ENCODE measurements at places on chromosomes 7 and 10.

DNA sequence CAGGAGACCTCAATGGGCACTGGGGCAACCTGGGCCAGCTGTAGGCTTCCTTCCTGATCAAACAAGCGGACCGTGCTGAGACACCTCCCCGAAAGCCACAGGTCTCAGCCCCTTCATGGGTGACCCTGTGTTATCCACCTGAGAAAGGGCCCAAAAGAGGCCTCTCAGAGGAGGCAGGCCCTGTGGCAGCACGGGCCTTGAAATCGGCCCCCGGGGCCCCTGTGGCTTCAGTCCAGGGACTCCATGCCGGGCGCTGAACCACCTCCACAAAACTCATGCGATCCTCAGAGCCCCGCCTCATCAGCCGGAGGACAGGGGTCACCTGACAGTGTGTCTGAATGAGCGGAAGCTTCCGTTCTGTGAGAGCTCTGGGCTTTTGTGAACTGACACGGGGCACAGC lies 307.1 kb downstream of the PAXIP1 start:
- no peak for DNase-seq

DNA sequence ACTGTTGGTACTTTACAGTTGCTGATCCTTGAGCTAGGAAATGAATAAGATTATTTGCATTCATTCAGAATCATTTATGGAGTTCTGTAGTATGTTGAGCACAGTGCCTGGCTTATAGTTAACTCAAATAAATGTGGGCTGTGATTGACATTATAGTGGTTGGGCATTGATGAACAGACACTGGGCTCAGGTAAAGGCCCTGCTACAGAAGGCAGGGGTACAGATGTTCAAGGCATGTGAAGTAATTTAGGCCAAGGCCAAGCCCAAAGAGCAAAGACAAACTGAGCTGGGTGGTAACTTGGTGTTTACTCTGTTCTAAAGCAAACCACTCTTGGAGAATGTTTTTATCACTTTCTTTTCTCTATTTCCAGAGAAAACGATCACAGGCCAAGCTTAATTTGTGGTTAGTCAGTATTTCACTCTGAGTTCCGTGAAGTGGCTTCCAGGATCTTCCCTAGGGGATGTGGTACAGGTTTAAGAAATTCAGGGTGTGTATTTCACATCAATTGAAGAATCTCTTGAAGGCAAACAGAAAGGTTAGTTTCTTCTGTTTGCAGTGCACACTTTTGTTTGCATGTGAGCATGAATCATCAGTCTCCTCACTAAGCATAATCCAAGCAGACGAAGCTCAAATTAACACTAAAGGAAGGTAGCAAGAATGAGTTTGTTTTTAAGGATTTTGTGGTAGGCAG lies 113.9 kb upstream of the PRR15 start:
- no peak for DNase-seq

- DNase-seq, result no peak
Measured at GRCh38 chr10:75612904-75613684, 181.7 kb downstream of the LRMDA start.

DNA sequence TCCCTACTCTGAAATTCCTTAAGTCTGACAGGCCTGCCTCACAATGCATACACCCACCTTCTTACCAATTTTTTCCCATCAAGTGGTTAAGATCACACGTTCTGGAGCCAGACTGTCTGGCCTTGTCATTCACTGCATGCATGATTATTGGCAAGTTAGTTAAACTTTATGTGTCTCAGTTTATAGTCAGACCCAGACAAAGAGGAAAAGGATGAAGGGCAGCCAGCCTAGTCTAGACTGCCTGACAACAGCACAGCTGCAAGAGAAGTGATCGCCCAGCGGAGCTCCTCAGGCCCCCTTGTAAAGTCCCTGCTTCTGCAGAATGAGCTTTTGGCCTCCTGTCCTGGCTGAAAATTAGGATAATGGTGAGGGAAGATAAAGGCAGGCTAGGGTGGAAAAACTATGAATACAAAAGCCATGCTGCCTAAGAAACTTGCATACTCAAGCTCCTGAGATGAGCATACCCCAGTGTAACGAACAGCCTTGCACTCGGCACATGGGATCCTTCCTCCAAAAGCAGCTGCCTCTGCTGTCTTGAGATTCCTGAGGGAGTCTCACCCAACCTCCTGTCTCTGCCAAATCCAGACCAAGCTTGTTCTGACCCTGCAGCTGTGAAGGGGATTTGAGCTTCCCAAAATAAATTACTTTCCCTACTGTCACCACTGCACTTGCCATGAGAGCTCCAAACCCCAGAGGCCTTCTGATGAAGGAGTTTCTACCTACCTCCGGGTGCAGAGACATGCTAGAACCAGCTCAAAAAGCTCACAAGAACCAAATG lies 26.7 kb upstream of the MRLN start:
- DNase-seq, result peak; percentile 56

DNA sequence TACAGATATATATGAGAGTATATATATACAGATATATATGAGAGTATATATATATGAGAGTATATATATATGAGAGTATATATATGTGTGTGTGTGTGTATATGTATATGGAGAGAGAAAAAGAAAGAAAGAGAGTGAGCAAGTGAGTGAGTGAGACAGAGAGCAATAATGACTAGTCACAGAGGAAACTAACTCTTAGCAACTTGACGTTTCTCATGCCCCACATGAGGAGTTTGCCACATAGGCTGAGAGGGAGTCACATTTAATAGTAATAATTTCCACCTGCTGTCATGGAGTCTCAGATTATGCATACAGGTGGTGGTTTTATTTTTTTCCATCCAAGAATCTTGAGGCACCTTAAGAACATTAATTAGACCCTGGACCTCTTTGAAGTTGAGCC lies 199.9 kb downstream of the GATA3 start:
- DNase-seq, result no peak

- DNase-seq, result no peak
Measured at GRCh38 chr10:124586142-124586541, 124.5 kb downstream of the LHPP start.

- DNase-seq, result no peak
Measured at GRCh38 chr10:94219829-94220228, 142.9 kb downstream of the NOC3L start.

DNA sequence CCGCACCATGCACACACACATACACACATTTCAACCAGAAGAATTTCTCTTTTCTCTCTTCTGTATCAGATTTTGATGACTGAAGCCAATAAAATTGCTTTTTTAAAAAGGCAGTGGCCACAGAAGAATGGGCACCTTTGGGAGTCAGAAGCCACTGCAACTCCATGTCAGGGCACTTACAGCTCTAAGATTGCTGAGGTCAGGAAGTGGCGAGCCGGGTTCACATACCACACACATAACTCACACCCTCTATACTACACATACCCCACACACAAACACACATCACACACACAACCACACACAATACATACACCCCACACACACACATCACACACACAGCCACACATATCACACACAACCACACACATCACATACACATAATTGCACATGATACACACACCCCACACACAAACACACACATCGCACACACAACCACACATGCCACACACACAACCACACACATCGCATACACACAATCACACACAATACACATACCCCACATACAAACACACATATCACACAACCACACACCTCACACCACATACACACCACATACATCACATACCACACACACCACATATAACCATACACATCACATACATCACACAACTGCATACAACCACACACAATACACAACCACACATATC lies 31.2 kb downstream of the GPRIN2 start:
- DNase-seq, result no peak

DNA sequence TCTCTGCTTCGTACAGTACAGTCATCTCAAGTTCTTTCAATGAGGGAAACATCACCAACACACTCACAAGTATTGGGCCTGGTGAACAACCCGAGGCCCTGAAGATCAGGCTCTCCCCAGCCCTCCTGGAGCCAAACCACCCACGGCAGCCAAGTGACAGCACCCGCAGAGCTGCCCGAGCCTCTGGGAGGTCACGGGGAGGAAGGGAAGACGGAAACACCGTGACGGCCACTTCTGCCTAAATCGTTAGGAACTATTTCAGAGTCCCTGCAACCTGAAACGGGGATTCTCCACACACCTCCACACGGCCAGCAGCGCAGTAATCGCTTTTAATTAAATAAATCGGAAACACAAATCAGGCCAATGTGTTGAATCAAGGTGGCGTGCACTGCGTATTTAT lies 222.6 kb downstream of the MAD1L1 start:
- no peak for DNase-seq

- no peak for DNase-seq
Measured at GRCh38 chr7:5689716-5690115, 91.7 kb downstream of the RNF216 start.

DNA sequence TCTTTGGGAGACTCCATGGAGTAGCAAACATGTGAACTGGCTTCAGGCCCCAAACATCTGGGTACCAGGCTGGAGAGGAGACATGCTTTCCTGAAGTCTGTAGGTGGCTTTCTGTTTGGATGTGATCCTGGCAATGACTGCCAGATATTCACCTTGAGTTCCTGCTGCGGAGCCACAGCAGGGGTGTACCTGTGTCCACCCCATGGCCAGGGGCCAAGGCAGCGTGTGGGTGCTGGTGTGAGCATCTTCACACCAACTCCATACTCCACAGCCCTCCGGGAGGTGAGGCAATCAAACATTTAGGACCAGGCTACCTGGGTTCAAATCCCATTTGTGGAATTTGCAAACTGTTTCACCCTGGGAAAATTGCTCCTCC lies 113.0 kb downstream of the ADCY1 start:
- DNase-seq, result peak; percentile 11

DNA sequence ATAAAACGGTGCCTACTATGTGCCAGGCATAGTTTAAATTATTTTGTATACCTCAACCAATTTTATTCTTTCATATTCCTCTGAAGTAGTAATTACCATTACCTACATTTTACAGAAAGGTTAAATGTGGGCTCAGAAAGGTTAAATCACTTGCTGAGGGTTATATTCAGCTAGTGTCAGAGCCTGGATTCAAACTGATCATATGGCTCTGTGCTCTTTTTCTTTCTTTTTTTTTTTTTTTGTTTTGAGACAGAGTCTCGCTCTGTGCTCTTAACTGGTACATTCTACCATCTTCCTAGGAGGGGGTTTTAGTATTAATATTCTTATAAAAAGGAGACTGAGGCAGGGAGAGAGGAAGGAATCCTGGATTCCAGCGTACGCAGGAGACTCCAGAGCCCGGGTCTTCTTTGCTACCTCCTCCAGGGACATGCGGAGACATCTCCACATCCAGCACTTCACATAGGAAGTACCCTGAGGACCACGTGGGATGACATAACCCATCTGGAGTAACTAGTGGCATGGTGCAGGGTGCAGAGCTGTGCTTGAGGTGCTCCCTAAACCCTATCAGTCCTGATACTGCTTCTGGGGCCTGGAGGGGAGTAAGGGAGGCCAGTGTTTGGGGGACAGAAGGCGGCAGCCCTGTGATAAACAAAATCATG lies 29.6 kb upstream of the ATXN7L1 start:
- DNase-seq, result no peak

- DNase-seq, result no peak
Measured at GRCh38 chr10:66924674-66925345, 1.0 kb upstream of the LRRTM3 start.

GRCh38 chr7:137873524-137873923 lies 26.8 kb upstream of the DGKI start:
- no peak for DNase-seq

- DNase-seq, result no peak
Measured at GRCh38 chr7:138077809-138078208, 1.6 kb downstream of the AKR1D1 start.

- no peak for DNase-seq
Measured at GRCh38 chr7:106888204-106888603, 23.1 kb downstream of the PIK3CG start.
